IPS-NIHi11 (cell line): ENCODE measurements at places on chromosomes 13 and 19.
A peak's percentile ranks its signal among the peaks of the same experiment; 100 is the strongest.

- no peak for DNase-seq
Observed at GRCh38 chr13:96991072-96991471, 3.2 kb downstream of the OXGR1 start.

DNA sequence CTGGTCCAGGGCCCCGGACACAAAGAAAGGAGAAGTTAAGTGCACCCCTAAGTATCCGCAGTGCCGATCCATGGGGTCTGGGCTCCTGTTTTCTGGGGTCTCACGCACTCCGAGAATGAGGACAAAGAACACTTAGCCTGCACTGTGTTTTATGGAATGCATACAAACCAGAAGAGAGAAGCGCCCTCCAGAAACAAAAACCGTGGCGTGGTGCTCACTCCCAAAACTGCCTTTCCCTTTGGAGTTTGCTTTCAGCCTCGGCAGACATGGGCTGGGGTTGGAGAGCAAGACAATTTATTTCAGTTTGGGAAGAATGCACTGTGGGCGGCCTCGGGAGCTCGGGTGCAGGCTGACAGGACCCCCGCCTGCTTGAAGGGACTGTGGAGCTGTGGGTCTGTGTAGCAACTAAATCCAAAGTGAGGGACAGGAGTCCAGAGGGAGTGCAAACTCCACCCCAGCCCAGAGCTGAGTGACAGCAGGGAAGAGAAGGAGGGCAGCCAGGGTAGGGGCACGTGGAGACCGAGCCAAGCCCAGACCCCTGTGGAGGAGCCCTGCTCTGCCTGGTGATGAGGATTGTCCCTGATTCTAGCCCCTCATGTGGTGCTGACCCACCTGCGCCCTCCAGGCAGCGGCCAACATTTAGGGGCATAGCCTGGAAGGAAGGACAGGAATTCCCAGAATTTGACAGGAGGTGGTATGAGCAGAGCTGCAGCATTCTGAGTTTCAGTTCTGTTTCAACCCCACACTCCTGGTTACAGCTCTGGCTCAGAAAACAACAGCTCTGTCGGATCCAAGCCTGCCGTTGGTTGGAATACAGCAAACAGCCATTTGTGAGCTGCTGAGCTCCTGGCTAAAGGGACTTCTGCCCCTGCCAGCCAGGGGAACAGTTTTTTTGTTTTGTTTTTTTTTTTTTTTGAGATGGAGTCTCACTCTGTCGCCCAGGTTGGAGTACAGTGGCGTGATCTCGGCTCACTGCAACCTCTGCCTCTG is 37.8 kb upstream of the POP4 start:
- DNase-seq = no peak

DNA sequence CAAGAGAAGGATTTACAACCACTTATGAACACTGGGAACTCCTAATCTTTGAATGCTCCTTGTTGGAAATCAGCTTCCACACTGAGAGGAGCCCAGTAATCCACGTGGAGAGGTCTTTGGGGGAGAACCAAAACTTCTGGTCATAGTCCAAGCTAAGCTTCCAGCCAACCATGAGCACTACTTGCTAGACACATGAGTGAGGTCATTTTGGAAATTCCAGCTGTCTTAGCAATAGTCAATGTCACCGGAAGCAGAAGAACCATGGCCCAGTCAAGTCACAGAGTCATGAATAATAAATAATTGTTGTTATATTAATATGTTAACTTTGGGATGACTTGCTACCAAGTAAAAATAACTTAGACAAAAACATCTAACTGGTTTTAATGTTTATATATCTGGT is 324.9 kb upstream of the SGCG start:
- no peak for DNase-seq

DNA sequence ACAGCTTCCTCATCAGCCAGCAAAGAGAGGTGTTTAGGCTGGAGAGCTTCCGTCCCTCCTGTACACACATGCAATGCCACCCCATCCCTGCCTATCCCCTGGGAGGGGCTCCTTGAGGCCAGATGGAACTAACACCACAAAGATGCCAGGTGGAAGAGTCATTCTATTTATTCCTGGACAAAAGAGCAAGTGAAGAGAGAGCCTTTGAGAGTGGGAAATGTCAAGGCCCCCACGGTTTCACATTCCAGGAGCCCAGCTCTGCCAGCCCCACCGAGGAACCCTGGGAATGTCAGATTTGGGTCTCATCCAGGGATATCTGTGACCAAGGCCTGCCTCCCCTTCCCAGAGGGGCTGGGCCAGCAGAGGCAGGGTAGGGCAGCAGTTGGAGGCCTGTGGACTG is 30.8 kb upstream of the IGFL1 start:
- DNase-seq = no peak

GRCh38 chr13:109203587-109203986 is 574.2 kb downstream of the MYO16 start:
- no peak for DNase-seq

- DNase-seq = no peak
Observed at GRCh38 chr19:33376941-33377557, 3.5 kb downstream of the CEBPG start.

GRCh38 chr13:38204556-38204955 is 145.1 kb upstream of the UFM1 start:
- no peak for DNase-seq

DNA sequence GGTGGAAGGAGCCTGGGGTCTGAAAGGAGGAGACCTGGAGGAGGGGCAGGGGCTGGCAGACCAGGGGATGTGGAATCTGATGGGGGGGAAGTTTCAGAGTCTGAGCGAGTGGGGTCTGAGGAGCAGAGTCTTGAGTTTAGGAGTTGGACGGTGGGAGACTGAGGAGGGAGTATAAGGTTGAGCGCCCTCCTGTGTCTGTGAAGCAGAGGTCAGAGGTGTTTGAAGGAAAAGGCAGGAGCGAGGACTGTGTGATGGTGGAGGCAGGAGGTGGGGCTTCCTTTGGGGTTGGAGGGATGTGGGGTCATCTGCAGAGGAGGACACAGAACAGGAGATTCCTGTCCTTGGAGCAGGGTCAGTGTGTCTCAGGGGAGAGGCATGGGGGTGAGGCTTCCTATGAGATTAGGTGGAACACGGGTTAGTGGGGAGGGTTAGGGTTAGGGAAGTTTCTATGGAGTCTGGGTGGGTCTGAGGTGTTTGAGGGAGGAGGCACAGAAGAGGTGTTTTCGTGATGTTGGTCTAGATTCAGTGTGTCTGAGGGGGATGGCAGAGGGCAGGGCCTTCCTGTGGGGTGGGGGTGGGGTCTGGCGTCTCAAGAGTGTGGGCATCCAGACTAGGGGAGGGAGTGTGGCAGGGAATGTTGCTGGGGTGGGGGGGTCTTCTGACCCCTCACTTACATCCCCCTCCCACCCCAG is 8.3 kb downstream of the RYR1 start:
- peak; percentile 77 for DNase-seq

GRCh38 chr13:80751854-80752253 is 410.9 kb upstream of the SPRY2 start:
- DNase-seq = peak; percentile 33

GRCh38 chr13:106507560-106508274 is 27.7 kb downstream of the EFNB2 start:
- no peak for DNase-seq

GRCh38 chr19:45668342-45668871 is 386 bp downstream of the GIPR start:
- no peak for DNase-seq

GRCh38 chr19:47523473-47523872 is 8.6 kb upstream of the NAPA start:
- no peak for DNase-seq

- DNase-seq = no peak
Observed at GRCh38 chr19:8608941-8609278, 1.6 kb downstream of the ADAMTS10 start.

GRCh38 chr13:111658145-111659100 is 338.0 kb downstream of the TEX29 start:
- peak; percentile 74 for DNase-seq
